ENCODE measurements at places on chromosomes 5 and 9.

- no peak for DNase-seq
These were observed 334.6 kb upstream of the MPDZ start for GRCh38 chr9:13614060-13614459.

- DNase-seq = no peak
These were observed 52.8 kb upstream of the PRSS3 start for GRCh38 chr9:33742519-33742918.

DNA sequence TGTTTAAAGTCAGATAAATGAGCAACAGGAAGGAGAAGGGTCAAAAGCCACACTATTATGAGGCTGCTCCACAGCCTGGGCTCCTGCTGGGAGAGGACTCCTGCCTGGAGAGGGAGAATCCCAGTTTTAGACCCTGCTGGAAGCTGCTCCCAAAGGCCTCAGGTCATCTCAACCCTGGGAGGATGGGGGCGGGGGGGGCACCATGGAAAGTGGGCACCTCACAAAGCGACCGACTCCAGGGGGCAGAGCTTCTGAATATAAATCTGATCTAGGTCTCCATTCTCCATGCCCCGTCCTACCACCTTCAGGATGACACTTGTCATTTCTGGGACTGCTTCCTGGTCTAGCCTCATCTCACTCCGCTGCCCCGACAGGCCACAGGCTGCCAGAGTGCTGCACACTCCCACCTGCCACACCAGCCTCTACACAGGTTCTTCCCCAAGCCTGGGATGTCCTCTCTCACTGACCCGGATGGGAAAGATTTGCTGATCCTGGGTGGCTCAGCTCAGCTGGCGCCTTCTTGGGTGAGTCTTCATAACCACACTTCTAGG, 183.4 kb downstream of the GAPVD1 start:
- no peak for DNase-seq

GRCh38 chr9:77785341-77785740, 137.2 kb upstream of the GNA14 start:
- DNase-seq = no peak

GRCh38 chr9:104750185-104750767, 2.8 kb downstream of the NIPSNAP3A start:
- DNase-seq = no peak

DNA sequence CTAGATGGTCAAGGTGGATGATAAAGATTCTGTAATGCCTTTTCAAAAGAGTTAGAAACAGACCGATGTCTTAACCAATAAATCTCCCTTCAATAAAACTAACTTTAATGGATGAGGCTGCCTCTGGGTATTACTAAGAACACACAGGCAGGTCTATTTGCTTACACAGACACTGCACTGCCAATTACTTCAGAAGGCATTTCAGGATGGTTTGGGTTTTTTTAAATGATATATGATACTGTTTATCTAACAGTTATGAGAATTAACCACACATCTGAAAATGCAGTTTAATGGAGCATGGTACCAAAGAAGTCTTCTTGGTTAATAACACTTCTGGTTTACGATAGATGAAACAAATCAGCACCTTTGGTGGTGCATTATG, 367.9 kb upstream of the GRAMD2B start:
- no peak for DNase-seq

GRCh38 chr9:85118990-85119755, 449.6 kb downstream of the NTRK2 start:
- DNase-seq = no peak

GRCh38 chr5:8729437-8729836, 816.4 kb downstream of the SEMA5A start:
- DNase-seq = no peak

GRCh38 chr5:134242146-134242545, 16.3 kb upstream of the PPP2CA start:
- no peak for DNase-seq

GRCh38 chr9:504921-505740, 290.5 kb downstream of the DOCK8 start:
- DNase-seq = no peak

- no peak for DNase-seq
These were observed 63.1 kb upstream of the EPB41L4B start for GRCh38 chr9:109383947-109384346.

- DNase-seq = no peak
These were observed 15.3 kb upstream of the F2RL2 start for GRCh38 chr5:76638479-76638878.

DNA sequence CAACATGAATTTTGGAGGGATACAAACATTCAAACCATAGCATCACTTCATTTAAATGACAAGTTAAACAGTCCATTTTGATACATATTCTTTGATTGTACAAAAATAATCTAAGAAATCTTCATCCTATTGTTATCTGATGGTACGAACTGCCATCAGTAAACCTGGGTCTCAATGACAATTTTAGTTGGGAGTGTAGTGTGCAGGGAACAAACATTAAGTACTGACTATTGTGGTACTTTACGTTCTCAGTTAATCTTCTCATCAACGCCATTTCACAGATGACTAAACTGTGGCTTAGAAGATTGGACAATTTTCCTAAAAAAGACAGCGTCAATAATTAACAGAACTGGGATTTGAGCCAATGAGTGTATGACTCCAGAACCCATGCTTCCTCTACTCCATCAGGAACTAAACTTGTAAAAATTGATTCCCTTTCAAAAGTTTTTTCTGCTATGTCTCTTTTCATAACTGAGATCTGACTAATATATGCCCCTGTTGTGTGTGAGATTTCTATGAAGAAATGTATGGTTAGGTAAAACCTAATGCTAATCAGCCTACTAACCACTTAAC, 21.1 kb downstream of the TNPO1 start:
- no peak for DNase-seq

GRCh38 chr5:50964746-50965653, 298.6 kb downstream of the PARP8 start:
- no peak for DNase-seq

DNA sequence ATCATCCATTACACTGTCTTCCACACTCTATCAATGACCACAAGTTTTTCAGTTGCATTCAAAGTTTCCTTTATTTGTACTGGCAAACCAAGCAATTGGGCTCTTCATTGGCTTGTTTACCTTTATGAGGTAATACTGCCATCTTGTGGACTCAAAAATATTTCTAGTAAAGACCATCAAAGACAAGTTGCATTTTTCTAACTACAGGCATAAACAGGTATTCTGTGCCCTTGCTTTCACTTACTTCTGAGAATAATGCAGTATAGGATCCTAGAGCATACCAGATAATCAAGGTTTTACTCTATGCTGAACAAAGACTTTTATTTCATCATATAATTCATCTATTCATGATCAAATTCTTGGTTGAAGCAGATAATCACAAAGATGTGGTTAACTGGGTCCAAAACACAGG, 173.7 kb upstream of the POU5F2 start:
- DNase-seq = peak; percentile 38

DNA sequence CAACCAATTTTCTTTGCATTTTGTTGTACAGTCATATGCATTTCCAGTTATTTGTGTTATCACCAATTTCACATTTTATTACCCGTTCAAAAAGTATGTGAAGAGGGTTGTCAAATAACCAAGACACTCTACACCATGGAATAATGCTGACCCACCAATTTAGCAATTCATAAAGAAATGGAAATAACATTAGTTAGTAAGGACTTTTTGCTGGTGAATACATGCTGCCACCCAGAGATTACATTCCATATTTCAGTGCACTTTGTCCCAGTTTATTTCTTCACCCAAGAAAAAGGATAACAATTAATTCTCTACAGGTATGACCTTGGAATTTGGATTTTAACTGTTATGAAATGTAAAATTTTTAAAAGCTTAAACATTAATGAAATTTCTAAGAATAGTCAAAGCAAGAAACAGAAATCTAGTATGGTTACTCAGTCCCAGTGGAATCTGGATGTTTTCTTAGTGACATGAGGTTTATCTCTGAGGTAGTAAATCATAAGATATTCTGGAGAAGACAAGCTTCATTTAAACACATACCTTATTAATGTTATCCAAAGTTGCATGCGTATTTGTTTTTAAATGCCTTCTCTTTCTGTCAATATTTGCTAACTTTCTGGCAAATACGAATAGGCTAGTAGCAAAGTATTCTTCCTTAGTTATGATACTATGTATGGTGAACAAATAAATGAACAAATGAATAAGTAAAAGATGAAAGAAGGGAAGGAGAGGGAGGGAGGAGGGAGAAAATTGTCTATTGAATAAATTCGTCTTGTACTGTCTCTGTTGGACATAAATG, 100.6 kb downstream of the CETN3 start:
- no peak for DNase-seq

- no peak for DNase-seq
These were observed at the start of gene FRMD3 for GRCh38 chr9:83538172-83538889. Gene FRMD3 (minus strand): TSS chr9:83538401. CDS start chr9:83538231, 170 bp downstream.

Data from T-helper 1 cell (primary cell).